ENCODE measurements at places on chromosomes 1 and 21. TPM values are rescaled to one million over a fixed set of nuclear protein-coding genes. Genes with fewer than 3 reads are reported as not detected.

DIO1 gene
- not detected for total RNA-seq

TAF12 gene
- 71.5 TPM for total RNA-seq

IFNLR1 gene
- not detected for total RNA-seq

ERG gene
- 0.28 TPM for total RNA-seq

TPTE gene
- not detected for total RNA-seq
